ELF-1 (cell line): ENCODE measurements at places on chromosomes 5 and 9.
A peak's percentile ranks its signal among the peaks of the same experiment; 100 is the strongest.

DNA sequence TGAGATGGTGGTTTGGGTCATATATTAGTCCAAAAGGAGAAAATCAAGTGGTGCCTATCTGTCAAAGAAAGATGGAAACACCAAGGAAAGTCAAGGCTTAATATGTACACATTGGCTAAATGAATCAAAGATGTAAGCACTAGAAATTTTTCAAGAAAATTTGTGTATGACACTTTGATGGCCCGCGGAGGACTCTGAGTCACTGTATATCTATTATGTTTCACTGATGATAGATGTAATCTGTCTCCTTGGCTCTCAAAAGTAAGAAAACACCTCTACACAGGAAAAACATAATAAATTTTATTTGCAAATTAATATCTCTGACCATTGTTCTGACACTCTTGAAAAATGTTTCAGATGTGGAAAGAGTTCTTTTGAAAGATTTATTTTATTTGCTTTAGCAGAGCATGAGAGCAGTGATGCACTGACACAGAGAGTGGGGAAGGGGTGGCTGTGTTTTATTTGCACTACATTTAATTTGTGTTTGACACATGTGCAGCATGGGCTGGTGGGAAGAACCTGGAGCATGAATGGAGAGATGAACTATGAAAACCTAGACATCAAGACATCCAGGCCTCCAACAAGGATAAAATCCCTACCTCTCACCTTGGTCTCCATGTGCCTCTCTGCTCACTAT lies 180.8 kb upstream of the GAS1 start:
- no peak for DNase-seq

DNA sequence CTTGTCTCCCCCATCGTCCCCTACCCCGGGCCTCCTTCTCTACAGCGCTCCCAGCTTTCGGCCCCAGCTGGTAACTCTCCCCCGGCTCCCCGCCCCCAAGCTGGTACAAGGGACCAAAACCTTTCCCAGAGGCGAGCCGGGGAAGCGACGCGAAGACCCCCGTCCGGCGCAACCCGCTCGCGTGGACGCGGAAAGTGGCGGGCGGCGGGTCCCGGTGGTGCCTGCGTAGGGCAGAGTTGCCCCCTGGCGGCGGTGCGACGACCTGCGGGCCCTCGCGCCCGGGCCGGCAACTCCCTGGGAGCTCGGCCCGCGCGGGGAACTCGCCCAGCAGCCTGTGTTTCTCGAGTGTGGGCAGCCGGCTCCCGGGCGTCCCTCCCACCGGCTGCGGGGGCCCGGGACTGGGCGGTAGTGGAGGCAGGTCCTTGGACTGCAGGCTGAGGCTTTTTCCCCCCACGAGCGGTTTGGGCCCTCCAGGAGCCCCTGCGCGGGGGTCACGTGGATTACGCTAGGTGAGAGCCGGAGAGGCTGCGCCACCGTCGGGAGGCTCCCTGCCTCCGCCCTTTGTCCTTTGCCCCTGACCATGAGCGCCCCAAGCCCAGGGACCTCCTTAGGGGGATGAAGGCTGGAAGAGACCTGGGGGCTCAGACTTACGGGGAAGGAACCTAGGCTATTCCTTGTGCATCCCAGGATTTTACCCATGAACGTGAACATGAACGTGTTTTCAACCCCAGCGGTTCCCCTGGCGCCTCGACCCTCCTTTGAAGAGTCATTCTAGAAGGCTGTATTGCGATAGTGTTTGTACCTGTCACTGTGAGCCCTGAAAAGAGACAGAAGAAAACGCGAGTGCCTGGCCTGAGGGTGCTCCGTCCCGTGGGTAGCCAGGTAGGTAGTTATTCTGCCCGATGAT lies 2.9 kb upstream of the FOXD1 start:
- peak; percentile 67 for DNase-seq

DNA sequence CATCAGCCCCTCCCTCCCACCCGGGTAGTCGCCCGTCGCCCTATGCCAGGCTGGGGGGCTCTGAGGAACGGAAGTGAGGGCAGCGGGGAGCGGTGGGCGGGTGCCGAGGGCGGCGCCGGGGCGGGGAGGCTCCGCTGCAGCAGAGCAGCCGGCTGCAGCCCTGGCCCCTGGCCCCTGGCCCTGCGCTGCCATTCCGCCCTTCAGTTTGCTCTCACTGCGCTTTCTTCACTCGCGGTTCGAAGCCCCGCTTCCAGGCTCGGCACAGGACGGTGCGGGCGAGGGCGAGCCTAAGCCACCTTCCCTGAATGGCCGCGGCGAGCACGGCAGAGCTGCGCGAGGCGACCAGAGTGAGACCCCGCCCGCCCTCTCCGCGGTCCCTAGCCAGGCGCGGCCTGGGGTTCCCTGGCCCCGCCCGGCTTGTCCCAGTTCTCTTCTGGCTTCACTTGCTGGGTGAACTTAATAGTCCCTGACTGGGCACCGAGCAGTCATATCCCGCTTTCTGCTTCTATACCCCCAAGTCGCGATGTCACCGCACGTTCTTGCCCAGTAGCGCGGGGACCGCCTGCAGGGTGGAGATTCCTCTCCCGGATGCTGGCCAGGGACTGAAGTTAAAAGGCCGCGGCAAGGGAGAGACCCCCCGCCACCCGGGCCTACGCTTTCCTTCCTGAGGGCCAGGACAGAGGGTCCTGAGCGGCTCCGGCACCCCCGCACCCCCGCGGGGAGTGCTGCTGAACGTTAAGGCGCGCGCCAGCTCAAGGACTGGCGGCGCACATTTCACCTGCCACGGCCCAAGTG lies 623 bp upstream of the TRIM36 start:
- DNase-seq, result peak; percentile 73

GRCh38 chr5:171528865-171529614 lies 109.6 kb downstream of the FGF18 start:
- DNase-seq, result no peak

GRCh38 chr5:39501397-39501796 lies 76.6 kb upstream of the DAB2 start:
- no peak for DNase-seq

DNA sequence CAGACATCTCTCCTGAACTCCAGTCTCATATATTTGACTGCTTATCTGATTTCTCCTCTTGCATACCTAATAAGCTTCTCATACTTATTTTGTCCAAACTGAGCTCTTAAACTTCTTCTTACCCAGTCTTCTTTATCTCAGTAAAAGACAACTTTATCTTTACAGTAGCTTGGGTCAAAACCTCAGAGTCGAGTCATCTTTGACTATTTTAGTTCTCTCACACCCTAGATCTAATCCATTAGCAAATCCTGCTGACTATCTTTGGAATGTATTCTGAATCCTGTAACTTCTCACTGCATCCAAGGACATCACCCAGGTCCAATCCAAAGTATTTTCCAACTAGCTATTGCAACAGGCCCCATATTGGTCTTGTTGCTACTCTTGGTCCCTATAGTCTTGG lies 11.8 kb upstream of the JAK2 start:
- no peak for DNase-seq

- no peak for DNase-seq
Observed at GRCh38 chr5:52961274-52961681, 27.9 kb upstream of the ITGA2 start.

DNA sequence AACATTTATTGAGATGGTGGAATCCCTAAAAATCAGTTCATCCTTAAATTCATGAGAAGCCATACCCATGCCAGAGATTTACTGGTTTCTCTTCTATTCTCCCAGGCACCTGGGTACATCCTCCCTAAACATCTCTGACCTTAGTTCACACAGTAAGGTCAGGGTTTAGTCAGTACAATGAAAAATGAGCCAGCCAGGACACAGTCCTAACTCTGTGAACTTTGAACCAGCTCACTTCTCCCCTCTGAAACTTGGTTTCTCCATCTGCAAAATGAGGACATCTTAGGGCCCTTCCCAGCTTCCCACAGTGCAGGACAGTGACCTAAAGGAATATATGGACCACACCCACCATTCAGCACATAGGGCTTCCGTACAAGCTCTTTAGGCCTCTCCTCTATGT lies 1.9 kb downstream of the NOP16 start:
- DNase-seq, result no peak

GRCh38 chr9:78005231-78006002 lies 26.2 kb downstream of the GNAQ start:
- no peak for DNase-seq

GRCh38 chr5:88877826-88878225 lies 5.2 kb downstream of the MEF2C start:
- no peak for DNase-seq

GRCh38 chr5:66976108-66976507 lies 220.5 kb downstream of the CD180 start:
- no peak for DNase-seq

DNA sequence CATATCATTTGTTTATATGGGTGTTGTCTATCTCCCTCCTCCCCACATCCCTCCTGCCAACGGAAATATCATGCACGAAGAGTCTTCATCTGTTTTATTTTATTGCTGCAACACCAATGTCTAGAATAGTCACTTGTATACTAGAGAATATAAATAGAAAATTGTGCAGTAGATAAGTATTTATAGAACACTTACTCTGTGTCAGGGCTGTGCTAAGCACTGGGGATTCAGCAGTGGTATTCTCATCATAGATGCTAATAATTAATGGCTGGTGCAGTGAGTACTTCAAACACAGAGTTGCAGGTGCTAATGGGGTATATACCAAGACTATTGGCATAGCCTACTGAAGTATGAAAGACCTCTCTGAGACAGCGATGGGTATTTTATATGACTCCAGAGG lies 353.5 kb upstream of the CDH6 start:
- DNase-seq, result no peak

DNA sequence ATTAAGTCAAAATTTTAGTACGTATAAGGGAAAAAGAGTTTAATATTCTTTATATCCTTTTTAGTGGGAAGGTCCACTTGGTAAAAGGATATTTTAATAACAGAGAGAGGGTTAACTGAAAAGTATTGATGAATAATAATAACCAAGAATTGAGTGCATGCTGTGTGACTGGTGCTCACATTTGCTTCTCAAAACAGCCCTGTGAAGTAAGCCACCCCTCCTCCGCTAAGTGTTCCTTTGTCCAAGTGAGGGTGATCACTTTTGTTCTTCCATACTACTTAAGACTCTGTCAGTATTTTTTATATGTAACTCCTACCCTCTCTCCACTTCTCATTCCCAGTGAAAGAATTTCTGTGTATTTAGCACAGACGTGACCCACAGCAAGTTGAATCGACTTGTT lies 51.5 kb downstream of the SLC44A1 start:
- no peak for DNase-seq

DNA sequence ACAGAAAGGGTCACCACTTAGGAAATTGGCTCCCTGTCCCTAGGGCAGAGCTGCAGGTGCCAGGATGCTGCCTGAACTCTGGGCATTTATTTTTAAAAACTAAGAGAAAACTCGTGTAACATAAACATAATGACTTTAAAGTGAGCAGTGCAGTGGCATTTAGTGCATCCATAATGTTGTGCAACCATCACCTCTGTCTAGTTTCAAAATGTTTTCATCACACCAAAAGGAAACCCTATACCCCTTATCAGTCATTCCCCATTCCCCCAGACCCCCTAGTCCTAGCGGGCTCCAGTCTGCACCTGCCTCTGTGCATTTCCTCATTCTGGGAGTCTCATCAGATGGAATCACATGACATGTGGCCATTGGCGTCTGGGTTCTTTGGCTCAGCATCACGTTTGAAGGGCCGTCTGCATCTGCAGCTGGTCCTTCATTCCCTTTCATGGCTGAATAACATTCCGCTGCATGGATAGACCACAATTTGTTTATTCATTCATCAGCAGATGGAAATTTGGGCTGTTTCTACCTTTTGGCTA lies 55.8 kb downstream of the NSG2 start:
- no peak for DNase-seq
